ENCODE measurements at places on chromosomes 1 and 21. TPM values are rescaled to one million over a fixed set of nuclear protein-coding genes. Genes with fewer than 3 reads are reported as not detected.

DNA sequence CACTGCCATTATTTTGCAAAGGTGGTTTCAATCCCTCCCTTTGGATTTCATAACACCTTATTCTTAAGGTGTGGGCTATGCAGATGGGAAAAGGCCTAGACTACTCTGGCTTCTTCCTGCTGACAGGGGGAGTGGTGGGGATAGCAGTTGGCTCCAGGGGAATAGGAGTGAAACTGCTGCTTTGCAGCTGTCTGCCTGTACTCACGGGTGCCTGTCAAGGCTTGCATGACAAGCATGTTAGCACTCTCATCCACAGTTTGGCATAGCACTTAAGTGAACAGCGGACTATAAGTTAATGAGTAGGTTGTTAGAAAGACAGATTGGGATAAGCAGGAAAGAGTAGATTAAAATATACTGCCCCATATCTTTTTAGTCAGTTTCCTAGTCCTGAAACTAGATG, 287.5 kb upstream of the DAB1 start:
- no peaks in the 10 kb centered on the region for H3K36me3 ChIP-seq
- no peaks in the 10 kb centered on the region for H3K27me3 ChIP-seq
- no peak for DNase-seq
- no peaks in the 10 kb centered on the region for H3K4me1 ChIP-seq
- H3K4me3 ChIP-seq, result no peak overlapping the region
- H3K27ac ChIP-seq, result no peak overlapping the region

- no peaks in the 10 kb centered on the region for H3K36me3 ChIP-seq
- H3K4me3 ChIP-seq, result peak overlapping the region; percentile 24
- H3K4me1 ChIP-seq, result peaks cover 83% of the 10 kb centered on the region
These were observed 7.1 kb upstream of the CAPN2 start for GRCh38 chr1:223704921-223705878.

DNA sequence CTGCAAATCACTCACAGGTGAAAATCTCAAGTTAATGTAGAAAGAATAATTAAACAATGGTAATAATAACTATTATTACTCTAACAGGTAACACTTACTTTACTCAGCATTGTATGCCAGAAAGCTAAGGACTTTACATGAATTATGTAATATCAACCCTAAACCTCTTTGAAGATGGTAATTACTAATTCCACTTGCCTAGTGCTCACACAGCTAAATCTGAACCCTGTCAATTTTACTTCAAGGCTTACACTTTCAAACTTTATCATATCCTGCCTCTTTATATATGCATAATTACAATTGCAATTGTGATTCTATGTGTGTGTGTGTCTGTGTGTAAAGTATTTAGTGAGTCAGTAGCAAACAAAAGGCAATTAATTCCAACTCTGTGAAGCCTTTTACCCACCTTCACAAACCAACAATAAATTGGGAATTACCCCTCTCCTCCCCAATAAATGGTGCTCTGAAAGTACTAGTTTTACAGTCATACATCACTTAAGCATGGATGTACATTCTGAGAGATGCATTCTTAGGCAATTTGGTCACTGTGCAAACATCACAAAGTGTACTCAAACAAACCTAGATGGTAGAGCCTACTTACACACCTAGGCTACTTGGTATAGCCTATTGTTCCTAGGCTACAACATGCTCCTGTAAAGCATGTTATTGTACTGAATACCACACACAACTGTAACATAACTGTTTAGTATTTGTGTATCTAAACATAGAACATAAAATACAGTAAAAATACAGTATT, 5.9 kb downstream of the ZNF644 start:
- H3K4me1 ChIP-seq, result peaks cover 50% of the 10 kb centered on the region
- no peaks in the 10 kb centered on the region for H3K27me3 ChIP-seq
- H3K27ac ChIP-seq, result peak overlapping the region; percentile 36
- DNase-seq, result peak; percentile 81
- H3K36me3 ChIP-seq, result peaks cover 5% of the 10 kb centered on the region

- DNase-seq, result no peak
- H3K4me1 ChIP-seq, result no peaks in the 10 kb centered on the region
- H3K36me3 ChIP-seq, result no peaks in the 10 kb centered on the region
- no peaks in the 10 kb centered on the region for H3K27me3 ChIP-seq
- no peak overlapping the region for H3K4me3 ChIP-seq
These were observed 328.5 kb upstream of the RUNX1 start for GRCh38 chr21:35377505-35378090.

DNA sequence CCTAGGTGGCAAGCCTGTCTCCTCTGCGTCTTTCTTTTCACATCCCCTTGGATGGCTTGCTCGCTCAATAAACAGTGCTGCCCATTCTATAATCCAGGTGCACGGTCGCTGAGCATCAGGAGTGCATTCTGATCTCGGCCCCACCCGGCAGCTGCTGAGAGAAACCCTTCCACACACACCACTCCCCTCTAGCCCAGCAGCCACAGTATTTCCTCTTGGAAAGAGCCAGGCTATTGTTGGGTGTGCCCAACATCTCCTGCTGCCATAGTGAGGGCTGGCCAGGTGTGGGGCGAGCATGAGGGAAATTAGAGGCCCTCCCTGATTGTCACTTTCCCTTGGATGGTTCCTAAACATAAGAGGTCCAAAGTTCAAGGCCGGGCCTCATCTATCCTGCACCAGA, 24.7 kb downstream of the GPA33 start:
- DNase-seq, result no peak
- no peaks in the 10 kb centered on the region for H3K4me1 ChIP-seq
- no peak overlapping the region for H3K4me3 ChIP-seq
- H3K27ac ChIP-seq, result no peak overlapping the region

Gene PRKACB
- 54.9 TPM for total RNA-seq
